ENCODE measurements at places on chromosomes 7 and 10.

DNA sequence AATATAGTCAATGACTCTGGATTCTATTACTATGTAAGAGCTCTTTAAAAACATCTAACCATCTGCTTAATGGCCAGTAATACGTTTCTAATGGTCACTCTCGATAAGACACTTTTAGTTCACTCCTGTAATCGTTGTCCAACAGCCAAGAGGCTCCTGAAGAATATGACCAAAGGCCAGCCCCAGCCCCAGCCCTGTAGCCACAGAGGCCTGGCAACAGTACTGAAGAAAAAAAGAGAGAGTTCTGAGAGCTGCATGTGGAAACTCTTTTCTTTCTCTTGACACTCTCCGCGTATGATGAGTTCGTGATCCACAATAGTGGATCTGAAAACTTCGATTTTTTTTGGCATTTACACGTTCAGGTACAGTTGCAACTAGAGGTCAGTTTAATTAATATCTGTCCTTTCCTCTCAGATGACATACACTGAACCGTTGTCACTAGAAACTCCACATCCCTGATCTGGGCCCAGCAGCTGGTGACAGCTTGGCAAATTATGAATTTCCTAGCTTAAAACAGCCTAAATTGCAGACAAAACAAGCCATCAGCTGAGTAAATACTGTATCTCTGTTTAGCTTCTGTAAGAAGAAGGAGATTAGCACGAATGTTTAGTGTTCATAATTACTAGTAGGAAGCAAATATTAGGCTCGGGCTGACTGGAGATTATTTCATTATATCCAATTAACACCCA lies 456.7 kb downstream of the LRMDA start:
- peak; percentile 83 for DNase-seq

DNA sequence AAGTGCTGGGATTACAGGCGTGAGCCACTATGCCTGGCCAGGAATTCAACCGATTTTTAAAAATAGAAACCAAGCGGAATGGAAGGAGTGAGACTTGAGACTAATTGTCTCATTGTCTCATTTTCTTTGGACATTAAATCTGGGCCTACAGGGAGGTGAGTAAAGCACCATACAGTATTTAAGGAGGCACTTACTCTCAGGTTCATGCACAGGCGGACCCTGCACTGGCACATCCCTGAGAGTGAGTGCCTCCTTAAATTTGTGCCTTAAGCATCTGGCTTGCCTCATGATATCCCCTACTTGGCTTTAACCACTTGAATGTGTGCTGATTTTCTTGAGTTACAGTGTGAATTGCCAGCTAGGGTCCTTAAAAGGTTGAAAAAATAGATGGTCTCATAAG lies 10.6 kb downstream of the UBE3C start:
- no peak for DNase-seq

- DNase-seq, result no peak
These were observed 36.9 kb downstream of the DDIT4 start for GRCh38 chr10:72310636-72311035.

GRCh38 chr10:97525086-97525485 lies 26.4 kb downstream of the UBTD1 start:
- DNase-seq, result no peak

GRCh38 chr10:96890172-96890513 lies 58.0 kb downstream of the LCOR start:
- DNase-seq, result no peak

GRCh38 chr7:124514471-124514870 lies 251.1 kb downstream of the GPR37 start:
- no peak for DNase-seq

DNA sequence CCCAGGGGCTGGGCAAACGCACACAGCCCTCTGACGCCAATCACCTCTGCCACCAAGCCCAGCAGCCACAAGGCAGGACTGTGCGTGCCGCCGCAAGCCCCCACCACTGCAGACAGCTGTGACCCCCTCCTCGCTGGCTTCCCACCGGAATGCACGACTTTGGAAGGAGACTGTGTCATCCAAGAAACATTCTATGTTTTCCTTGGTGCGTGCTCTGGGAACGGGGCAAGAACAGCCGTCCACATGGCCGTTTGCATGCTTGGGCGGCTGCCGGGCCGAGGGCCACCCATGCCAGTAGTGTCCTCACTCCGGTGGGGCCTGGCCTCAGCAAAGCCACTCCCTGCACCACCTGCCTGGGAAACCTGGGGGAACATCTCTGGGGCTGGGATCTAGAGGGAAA lies 17.6 kb upstream of the ELN start:
- no peak for DNase-seq

DNA sequence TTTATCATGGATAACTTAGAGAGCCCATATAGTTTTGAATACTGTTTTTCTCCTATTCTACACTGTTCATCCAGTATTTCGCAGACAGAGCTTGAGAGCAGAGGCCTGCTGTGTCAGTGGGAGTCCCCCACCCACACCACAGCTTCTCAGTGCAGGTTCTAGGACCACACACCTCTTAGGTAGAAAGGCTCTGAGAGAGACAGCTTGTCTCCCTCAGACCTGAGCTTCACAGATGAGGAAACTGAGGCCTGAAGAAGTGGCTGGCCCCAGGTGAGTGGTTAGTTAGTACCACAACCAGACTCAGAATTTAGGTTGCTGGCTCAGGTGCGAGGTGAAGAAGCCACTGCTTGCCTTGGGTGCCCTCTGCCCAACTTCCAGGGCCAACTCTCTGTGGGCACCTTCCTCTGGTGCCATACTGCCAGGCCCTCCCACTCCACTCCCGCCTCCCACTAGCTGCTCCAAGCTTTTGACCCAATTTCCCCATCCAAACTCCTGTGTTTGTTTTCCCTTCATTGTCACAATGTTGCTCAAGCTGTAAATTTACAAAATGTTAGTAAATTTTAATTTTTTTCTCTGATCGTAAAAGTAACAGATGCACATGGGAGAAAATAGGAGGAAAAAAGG lies 7.6 kb upstream of the HILPDA start:
- DNase-seq, result no peak
